Calu3 (cell line): ENCODE measurements at places on chromosomes 1 and 21. TPM values are rescaled to one million over a fixed set of nuclear protein-coding genes. Genes with fewer than 3 reads are reported as not detected.

DNA sequence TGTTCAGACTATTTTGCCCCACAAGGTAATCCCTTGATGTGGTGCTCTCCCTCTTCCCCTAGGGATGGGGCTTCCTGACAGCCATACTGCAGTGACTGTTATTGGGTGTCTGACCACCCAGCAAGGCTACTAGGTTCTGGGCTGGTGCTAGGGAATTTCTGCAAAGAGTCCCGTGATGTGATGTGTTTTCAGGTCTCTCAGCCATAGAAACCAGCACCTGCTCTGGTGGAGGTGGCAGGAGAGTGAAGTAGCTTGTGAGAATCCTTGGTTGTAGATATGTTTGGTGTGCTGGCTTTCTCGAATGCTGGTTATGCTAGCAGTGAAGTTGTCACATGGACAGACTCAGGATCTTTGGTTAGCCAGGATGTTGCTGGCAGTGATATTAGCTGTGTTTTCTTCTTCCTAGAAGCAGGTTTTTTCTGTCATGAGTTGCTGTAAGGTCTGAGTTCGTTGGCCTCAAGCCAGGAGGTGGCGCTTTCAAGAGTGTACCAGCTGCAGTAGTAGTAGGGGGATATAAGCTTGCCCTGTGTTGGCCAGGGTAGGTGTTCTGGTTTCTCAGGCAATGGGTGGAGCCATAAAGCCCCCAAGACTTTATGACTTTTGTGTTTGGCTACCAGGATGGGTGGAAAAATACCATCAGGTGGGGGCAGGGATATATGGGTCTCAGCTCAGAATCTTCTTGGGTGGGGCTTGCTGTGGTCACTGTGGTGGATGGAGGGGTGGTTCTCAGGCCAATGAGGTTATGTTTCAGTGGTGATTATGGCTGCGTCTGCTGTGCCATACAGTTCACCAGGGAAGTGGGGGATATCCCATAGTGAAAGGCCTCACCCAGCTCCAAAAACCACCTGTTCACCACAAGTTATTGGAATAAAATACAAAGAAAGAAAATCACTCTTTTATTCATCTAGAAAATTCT, 1112.3 kb downstream of the KCNT2 start:
- DNase-seq, result no peak

DNA sequence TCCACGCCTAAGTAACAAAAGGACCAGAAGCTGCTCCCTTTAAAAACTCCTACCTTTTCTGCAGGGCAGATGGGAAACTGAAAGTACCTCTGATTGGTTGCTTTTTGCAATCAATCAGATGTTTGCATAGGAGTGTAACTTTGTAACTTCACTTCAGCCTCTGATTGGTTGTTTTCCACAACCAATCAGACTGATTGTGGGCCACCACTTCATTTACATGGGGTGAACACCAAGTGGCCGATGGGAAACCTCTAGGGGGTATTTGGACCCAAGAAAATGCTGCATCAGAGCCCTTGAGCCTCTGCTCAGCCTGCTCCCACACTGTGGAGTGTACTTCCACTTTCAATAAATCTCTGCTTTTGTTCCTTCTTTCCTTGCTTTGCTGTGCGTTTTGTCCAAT, 32.8 kb upstream of the CD1D start:
- no peak for DNase-seq

DNA sequence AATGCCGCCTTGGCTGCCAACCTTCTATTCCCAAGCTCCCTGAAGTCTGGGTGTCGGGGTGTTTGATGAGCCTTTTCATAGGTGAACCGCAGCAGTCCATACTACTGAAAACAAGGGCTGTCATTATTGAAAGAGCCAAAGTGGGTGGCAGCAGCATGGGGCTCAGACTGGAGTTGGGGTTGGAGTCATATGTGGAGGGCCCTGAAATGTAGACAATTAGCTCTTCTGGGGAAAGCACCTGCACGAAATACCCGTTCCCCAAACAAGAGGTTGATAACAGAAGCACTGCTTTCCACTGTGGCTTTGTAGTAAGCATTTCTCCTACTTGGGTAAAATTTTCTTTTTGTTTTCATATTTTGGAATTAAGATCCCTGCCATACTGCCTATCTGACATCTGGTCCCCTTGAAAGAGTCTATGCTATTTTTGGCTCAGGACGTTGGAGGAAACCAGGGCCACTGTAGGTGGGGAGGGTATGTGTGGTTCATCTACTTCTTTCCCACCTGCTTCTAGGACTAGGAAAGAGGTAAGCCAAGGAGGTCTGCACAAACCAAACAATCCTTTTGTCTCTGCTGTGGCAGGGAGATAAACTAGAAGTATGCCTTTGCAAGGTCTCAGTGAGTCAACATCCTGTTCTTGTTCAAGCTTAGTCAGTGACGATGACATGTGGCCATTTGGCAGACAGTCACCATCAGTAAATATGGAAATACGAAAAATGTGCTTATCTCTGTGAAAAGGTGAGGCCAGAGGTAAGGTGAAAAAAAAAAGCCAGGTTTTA, 197.0 kb upstream of the UBE2U start:
- DNase-seq, result peak; percentile 51

- no peak for DNase-seq
Observed at GRCh38 chr21:15034126-15034853, 30.5 kb downstream of the NRIP1 start.

CHI3L1 gene
- not detected in 2 replicates for total RNA-seq

GRCh38 chr1:78913950-78914349, 92.6 kb downstream of the ADGRL4 start:
- DNase-seq, result no peak

DNA sequence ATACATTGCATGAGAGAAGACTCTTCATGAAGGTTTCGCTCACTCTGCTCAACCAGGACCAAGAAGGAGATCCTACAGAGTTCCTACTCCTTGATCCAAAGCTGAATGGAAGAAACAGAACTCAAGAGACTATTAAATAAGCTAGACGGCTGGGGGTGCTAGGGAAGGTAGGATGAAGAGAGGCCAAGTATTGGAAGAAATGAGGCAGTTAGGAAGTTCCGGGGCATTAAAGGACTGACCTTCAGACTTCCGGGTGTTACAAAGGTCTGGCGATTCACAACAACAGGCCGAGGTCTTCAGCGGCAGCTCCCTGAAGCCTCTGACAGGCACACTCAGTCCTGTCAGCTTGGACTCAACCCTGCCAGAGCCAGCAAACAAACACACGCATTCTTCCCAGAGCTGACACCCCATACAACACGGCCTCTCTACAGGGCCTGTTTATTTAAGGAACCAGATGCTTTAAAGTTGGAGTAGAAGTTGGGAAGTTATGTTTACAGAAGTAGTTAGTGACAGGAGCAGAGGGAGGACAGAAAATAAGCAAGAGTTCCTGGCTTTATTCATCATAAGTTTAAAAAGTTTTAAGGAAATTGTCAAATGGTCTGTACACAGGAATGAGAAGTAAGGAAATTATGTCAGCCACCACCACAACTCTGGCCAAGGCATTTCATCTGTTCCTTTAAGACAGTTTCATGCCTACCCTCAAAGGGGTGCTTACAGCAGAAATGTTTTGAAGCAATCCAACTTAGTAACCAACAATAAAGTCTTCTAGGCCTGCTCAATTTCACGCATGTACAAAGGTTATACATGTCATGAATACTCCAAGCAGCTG, 4.7 kb downstream of the SORT1 start:
- DNase-seq, result peak; percentile 14

SH2D1B gene
- not detected in 2 replicates for total RNA-seq

NUAK2 gene
- total RNA-seq, result 2.6 and 3.7 TPM in 2 replicates

GRCh38 chr1:54609301-54609921, 13.9 kb downstream of the FAM151A start:
- DNase-seq, result no peak

DNA sequence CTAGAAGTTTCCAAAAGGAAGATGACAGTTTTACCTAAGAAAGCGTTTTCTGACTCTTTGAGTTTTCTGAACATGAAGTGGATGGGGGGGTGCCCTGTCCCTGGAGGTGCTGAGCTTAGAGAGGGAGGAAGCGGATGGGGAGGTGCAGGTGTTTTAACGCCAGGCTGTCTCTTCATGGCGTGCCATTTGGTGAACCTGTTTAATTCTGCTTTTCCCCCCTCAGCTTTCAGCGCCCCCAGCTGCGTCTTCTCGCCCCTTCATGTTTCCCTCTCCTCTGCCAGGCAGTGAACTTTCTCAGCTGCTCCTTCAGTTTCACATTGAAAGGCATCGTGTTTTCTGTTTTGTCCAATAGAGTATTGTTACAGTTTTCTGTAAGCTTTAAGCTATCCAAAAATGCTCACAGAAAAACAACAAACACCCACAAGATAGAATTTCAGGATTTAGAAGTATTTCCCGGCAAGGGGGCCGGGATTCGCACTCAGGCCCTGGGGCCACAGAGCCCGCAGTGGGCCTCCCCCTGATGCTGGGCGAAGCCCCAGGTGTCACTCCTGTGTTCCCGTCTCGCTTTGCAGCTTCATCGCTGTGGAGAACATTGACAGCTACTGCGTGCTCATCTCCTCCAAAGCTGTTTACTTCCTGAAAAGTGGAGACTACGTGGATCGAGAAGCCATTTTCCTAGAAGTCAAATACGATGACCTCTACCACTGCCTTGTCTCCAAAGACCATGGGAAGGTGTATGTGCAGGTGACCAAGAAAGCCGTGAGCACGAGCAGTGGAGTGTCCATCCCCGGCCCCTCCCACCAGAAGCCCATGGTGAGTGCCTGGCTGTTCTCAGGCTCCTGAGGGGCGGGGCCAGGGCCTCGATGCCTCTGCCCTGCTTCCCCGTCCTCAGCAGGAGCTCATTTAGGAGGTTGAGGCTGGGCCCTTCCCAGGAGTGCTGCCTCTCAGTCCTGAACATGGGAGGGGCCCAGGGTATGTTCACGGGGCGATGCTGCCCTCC, 111.4 kb downstream of the DHRS3 start:
- no peak for DNase-seq

LIPI gene
- not detected in 2 replicates for total RNA-seq

- DNase-seq, result peak; percentile 9
Observed at GRCh38 chr21:28336314-28336713, 656.4 kb downstream of the LTN1 start.

DNA sequence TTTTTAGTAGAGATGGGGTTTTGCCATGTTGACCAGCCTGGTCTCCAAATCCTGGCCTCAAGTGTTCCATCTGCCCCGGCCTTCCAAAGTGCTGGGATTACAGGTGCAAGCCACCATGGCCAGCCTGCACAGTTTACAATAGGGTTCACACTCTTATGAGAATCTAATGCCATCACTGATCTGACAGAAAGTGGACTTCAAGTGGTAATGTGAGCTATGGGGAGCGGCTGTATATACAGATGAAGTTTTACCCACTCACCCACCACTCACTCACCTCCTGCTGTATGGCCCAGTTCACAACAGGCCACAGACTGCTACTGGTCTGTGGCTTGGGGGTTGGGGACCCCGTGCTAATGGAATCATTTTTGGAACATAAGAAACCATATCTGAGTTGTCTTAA, 58.4 kb upstream of the RNPC3 start:
- no peak for DNase-seq

SPRR2B gene
- total RNA-seq, result not detected in 2 replicates

DNA sequence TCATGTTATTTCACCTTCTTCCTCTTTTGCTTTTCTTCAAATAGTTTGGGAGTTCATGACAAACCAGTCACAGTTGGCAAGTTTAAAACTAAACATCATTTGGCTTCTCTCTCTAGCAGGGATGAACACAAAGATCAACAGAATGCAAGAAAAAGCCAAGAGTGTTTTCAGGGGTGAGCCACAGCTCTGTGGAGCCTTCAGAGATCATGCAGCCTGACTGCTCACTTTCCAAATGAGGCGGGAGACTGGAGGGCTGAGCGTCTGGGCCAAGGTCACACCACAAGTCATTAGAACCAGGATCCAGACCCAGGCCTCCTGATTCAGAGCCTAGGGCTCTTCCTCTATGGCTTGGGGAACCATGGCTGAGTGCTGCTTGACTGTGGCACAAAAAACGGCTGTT, 2.7 kb downstream of the DPT start:
- DNase-seq, result no peak

DNA sequence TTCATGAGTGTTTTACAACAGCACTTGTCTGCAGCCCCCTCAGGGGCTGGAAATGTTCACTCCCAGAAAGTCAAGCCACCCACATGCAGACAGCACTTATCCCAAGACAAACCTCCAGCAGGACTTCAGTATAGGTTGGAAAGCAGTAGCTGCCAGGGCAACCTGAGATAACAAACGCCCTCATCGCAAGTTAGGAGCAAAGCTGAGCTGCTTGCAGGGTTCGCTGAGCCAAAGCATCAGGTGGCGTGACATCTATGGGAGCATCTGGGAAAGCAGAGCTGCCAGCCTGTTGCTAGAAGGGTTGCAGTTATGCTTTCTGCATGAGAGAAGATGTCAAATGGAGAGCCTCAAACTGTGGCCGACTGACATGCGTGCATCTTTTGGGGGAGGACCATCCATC, 4.2 kb upstream of the STXBP3 start:
- DNase-seq, result no peak

HRNR gene
- not detected in 2 replicates for total RNA-seq

FCN3 gene
- not detected in 2 replicates for total RNA-seq

EPHB2 gene
- total RNA-seq, result 15.6 and 19.3 TPM in 2 replicates

DNA sequence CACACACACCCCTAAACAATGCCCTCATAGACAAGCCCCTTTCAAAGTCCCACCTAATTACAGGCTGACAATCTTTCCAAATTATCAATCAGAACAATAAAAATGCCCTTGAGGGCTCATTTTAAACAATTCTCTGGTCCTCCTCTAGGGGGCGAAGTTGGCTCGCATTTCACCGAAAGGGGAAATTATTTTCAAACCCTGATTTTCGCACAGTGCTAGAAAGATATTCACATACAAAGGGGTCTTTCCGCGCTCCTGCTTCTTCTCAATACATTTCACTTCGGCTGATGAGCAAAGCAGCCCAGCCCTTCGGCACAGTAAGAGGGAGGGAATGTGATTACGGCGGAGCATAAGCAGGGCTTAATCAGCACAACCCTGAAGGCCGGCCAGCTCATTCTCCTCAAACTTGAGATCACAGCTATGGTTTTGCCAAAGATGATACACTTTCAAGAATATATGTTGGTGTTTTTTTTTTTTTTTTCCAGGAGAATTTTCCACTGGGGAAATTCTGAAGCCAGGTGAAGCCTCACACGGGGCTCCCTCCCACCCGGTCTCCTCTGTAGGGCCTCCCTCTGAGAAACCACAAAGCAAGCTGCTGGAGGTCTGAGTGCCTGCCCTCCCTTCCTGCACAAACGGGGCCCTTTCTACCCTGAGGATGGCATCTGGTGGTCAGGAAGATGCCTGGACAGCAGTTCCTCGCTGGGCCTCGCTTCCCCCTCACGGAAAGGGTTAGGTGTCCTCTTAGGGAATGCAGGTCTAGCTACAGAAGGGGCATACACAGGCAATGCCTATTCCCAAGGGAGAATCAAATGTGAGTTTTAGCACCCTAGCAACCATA, 66.9 kb downstream of the GNG12 start:
- peak; percentile 60 for DNase-seq

SYT11 gene
- total RNA-seq, result 0.98 and 1.0 TPM in 2 replicates

- no peak for DNase-seq
Observed at GRCh38 chr1:22539510-22540118, 23.7 kb upstream of the EPHA8 start.

SCMH1 gene
- 25.9 and 27.6 TPM in 2 replicates for total RNA-seq

GRCh38 chr1:226964068-226964425, 24.0 kb downstream of the COQ8A start:
- no peak for DNase-seq

- DNase-seq, result no peak
Observed at GRCh38 chr1:229907884-229908638, 159.0 kb upstream of the GALNT2 start.

LACTBL1 gene
- not detected in 2 replicates for total RNA-seq
